Aorta (tissue), 5 donors: ENCODE measurements at places on chromosomes 3 and 15. TPM values are rescaled to one million over a fixed set of nuclear protein-coding genes. Genes with fewer than 3 reads are reported as not detected.
A peak's percentile ranks its signal among the peaks of the same experiment; 100 is the strongest.

MAP1A gene
- 5.2 TPM for polyA plus RNA-seq

PPP1R14D gene
- polyA plus RNA-seq: not detected

MNS1 gene
- 2.5 TPM for polyA plus RNA-seq

SAXO2 gene
- 2.5 TPM for polyA plus RNA-seq

TERC gene
- not detected for polyA plus RNA-seq

CD80 gene
- polyA plus RNA-seq: not detected

NECTIN3 gene
- 7.6 TPM for polyA plus RNA-seq

SMCO1 gene
- not detected for polyA plus RNA-seq

CCDC54 gene
- polyA plus RNA-seq: not detected

- no peaks in the 10 kb centered on the region for H3K4me1 ChIP-seq
- no peaks in the 10 kb centered on the region for H3K27me3 ChIP-seq
- no peak overlapping the region for H3K27ac ChIP-seq
- no peak overlapping the region for H3K4me3 ChIP-seq
- no peak for DNase-seq
Observed at GRCh38 chr3:79085171-79085570, 682.6 kb downstream of the ROBO1 start.

GRCh38 chr15:76386926-76387325 lies 50.4 kb downstream of the ISL2 start:
- no peak overlapping the region for H3K27ac ChIP-seq
- no peaks in the 10 kb centered on the region for H3K4me1 ChIP-seq
- H3K4me3 ChIP-seq: no peak overlapping the region

GRCh38 chr3:37935756-37936666 lies 54.6 kb upstream of the VILL start:
- H3K27me3 ChIP-seq: no peaks in the 10 kb centered on the region
- H3K27ac ChIP-seq: peak overlapping the region; percentile 23
- peaks cover 7% of the 10 kb centered on the region for H3K4me1 ChIP-seq
- H3K36me3 ChIP-seq: no peaks in the 10 kb centered on the region

DNA sequence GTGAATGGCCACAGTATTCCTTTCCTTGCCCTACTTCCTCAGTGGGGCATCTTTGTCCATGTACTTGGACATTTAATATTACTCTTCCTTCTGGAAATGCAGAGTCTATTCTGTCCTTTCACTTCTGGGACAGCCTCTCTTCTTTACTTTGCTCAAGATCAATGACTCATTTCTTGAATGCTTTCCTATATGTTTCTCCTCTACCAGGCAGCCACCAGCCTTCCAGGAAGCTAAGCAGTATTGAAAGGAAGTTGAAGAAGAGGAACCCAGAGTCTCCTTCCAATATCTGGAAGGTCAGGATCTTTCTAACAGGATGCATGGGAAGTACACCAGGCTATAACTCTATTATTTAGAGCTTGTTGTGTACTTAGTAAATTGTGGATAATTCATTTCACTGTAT lies 182.8 kb downstream of the CD47 start:
- H3K36me3 ChIP-seq: no peaks in the 10 kb centered on the region
- no peak for DNase-seq
- no peak overlapping the region for H3K4me3 ChIP-seq
- no peak overlapping the region for H3K27ac ChIP-seq

DNA sequence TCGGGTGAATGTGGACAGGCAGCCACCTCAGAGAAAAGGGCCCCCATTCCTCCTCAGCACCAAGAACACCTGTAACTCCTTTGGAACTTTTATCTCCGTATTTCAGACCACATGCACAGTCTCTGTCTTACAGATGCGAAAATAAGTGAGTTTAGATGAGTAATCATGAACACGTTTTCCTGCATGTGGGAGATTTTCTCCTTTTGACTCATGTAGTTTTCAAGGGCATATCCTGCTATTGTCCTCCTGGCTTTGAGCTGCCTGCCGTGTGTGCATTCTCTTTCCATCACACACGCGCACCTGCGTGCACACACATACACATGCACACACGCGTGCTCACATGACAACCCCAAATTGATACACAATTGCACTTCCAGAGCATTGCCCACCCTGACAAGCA lies 239.2 kb downstream of the GABRG3 start:
- H3K36me3 ChIP-seq: no peaks in the 10 kb centered on the region

DNA sequence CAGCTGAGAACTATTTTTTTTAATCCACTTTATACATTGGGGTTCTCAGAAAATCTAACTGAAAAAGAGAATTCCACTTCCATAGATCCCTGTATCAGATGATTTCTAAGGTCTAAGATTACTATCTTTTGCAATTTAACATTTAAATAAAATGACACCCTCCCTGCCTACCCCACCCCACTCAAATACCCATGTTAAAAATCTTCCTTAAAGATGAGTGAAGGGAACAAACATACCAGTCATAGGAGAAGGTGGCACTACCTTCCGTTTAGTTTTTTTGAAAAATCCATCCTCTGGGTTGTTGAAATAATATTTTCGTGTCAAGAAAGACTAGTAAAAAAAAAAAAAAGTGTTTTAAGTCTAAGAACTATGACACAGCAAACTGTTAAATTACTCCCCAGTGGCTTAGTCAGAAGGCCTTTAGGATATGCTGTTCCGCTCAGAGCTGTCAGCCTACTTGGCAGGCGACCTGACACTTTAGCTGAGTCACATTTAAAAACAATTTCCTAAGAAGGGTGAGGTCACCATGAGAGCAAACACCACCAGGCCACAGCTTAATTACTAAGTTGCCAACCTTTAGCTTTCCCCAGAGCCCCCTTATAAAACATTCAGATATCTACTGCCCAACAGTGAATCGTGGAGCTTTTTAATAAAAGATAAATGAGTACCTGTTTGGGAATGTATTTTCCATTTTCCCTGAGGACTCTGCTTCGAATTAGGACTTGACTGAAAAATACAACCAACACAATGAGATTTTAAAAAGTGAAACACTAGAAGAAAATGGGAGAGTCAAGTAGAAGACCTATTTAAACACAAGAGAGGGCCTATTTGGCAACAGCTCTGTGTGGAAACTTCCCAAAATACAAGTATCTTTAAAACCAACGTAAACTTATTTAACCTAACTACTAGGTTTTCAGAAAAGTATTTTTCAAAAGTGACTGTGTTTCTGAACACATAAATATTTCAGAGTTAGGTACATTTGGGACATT lies 9.6 kb downstream of the EMC3 start:
- DNase-seq: peak; percentile 80
- no peak overlapping the region for H3K4me3 ChIP-seq
- H3K27me3 ChIP-seq: no peaks in the 10 kb centered on the region
- no peaks in the 10 kb centered on the region for H3K4me1 ChIP-seq
- H3K36me3 ChIP-seq: no peaks in the 10 kb centered on the region

- H3K36me3 ChIP-seq: no peaks in the 10 kb centered on the region
- H3K27ac ChIP-seq: no peak overlapping the region
- H3K27me3 ChIP-seq: no peaks in the 10 kb centered on the region
Observed at GRCh38 chr15:98077186-98077585, 116.7 kb downstream of the ARRDC4 start.

DNA sequence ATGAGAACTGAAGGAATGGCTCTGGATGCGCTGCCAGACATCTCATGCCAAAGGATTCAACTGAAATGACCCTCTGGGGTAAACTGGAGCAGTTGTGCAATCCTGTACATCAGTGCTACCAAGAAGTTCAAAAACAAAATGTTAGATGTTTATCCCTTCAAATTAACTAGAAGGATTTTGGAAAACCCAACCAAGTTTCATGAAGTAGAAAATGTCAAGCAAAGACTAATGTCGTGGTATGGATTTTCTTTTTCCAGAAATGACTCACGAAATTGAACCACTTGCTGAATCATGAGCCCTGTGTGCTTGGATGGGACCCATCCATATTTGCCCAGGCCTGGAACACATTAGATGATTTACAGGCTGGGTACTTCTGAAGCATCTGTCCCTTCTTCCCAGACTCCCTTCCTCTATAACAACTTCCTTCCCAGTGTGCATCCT lies 101.6 kb downstream of the LRTM1 start:
- H3K4me1 ChIP-seq: no peaks in the 10 kb centered on the region
- H3K4me3 ChIP-seq: no peak overlapping the region
- H3K36me3 ChIP-seq: no peaks in the 10 kb centered on the region
- H3K27me3 ChIP-seq: no peaks in the 10 kb centered on the region
- DNase-seq: no peak

DNA sequence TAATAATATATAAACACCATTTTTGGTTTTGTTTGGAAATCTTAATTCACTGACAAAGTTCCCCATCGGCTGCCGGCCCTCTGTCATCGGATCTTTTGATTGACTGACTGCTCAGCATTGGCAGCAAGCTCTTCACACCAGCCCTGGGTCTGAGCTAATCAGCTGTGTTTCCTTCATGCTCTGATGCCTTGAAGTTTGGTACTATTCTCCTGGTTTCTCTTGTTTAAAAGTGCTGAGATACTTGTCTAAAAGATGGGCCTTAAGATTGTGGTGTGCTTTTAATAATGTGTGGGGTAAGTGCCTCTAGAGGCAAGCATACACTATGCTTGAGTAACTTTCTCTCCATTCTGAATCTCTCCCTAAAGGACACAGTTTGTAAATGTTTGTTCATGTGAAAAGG lies 415.5 kb upstream of the TPRG1 start:
- H3K27ac ChIP-seq: no peak overlapping the region
- H3K4me3 ChIP-seq: no peak overlapping the region
- no peak for DNase-seq
- no peaks in the 10 kb centered on the region for H3K27me3 ChIP-seq
- H3K4me1 ChIP-seq: peaks cover 12% of the 10 kb centered on the region
- peaks cover 3% of the 10 kb centered on the region for H3K36me3 ChIP-seq

- H3K27ac ChIP-seq: no peak overlapping the region
- H3K27me3 ChIP-seq: no peaks in the 10 kb centered on the region
- peaks cover 1% of the 10 kb centered on the region for H3K4me1 ChIP-seq
- H3K36me3 ChIP-seq: no peaks in the 10 kb centered on the region
- no peak for DNase-seq
- no peak overlapping the region for H3K4me3 ChIP-seq
Observed at GRCh38 chr3:105512061-105512460, 145.4 kb downstream of the ALCAM start.

- DNase-seq: no peak
- H3K36me3 ChIP-seq: no peaks in the 10 kb centered on the region
- no peaks in the 10 kb centered on the region for H3K27me3 ChIP-seq
- no peak overlapping the region for H3K4me3 ChIP-seq
- H3K4me1 ChIP-seq: no peaks in the 10 kb centered on the region
- H3K27ac ChIP-seq: no peak overlapping the region
Observed at GRCh38 chr3:187902936-187903335, 157.7 kb upstream of the BCL6 start.

GRCh38 chr3:71356265-71356664 lies 227.3 kb downstream of the FOXP1 start:
- H3K27ac ChIP-seq: no peak overlapping the region
- no peak for DNase-seq
- H3K4me3 ChIP-seq: no peak overlapping the region
- no peaks in the 10 kb centered on the region for H3K27me3 ChIP-seq

- DNase-seq: no peak
- no peaks in the 10 kb centered on the region for H3K36me3 ChIP-seq
Observed at GRCh38 chr15:62979252-62979651, 63.3 kb upstream of the TPM1 start.

DNA sequence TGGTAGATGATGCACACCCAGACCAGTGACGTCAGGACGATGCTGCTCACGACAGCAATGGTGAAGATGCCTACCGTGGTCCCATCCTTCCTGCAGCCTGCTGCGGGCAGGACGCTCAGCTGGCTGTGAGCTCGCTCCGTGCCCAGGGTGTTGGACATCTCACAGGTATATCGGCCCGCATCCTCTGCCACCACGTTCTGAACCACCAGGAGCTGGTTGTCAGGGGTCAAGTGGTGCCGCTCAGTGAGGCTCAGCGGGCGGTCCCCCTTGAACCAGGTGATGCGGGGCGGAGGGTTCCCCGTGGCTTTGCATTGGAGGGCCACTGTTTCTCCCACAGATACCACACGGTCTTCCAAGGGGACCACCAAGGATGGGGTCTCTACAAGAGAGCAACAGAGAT lies 117.8 kb downstream of the LRIG1 start:
- H3K27me3 ChIP-seq: no peaks in the 10 kb centered on the region
- no peak for DNase-seq
- no peaks in the 10 kb centered on the region for H3K4me1 ChIP-seq
- H3K27ac ChIP-seq: no peak overlapping the region

- H3K4me3 ChIP-seq: no peak overlapping the region
- H3K4me1 ChIP-seq: no peaks in the 10 kb centered on the region
- no peaks in the 10 kb centered on the region for H3K36me3 ChIP-seq
- no peaks in the 10 kb centered on the region for H3K27me3 ChIP-seq
Observed at GRCh38 chr15:76939715-76940114, 8.2 kb downstream of the RCN2 start.

DNA sequence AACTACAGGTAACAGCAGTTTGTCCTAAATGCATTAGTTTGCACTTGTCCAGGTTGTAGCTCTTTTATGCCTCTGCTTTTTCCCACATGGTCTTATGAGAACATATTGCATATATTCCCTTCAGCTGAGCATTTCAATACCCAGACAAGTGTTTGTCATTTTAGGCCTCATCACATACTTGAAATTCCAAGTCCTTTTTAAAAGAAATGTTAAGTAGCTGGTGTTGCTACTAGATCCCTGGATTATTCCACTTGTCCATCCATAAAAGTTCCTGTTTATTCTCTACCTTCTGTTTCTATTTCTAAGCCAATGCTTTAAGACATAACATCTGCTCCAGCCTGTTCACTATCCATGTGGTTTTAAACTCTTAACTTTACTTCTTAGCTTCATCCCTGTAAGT lies 128.4 kb downstream of the NECTIN3 start:
- H3K36me3 ChIP-seq: peaks cover 4% of the 10 kb centered on the region
- no peak for DNase-seq
- H3K4me1 ChIP-seq: no peaks in the 10 kb centered on the region
